ENCODE measurements at places on chromosomes 11 and 22.
A peak's percentile ranks its signal among the peaks of the same experiment; 100 is the strongest.

GRCh38 chr11:33454264-33454663 is 197.1 kb downstream of the HIPK3 start:
- no peak for DNase-seq

DNA sequence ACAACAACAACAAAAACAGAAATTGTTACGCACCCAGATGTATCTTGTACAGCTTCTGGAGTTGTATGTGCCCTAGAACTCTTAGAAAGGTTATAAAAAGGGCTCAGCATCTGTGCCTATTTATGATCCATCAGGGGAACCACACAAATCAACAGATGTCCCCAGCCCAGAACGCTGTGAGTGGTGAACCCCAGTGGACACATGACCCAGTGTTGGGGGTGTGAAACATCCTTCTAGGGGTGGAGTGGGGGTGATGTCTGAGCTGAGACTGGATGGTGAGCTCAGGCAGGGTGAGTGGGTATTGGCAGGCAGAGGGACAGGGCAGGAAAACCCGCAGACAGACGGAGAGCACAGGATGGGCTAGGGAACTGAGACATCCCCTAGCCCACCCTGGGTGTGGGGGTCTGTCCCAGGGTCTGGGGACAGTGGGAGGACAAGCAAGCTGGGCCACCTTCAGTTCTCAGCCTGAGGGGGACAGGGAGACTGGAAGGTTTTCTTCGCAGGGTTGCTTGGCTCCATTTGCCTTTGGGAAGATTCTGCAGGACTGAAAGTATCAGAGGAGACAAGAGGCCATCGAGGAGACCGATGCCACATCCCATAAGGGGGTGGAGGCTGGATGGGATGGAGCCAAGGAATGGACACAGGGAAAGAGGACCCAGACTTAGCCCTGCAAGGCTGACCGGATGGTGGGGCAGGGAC is 5.8 kb upstream of the EMID1 start:
- no peak for DNase-seq

DNA sequence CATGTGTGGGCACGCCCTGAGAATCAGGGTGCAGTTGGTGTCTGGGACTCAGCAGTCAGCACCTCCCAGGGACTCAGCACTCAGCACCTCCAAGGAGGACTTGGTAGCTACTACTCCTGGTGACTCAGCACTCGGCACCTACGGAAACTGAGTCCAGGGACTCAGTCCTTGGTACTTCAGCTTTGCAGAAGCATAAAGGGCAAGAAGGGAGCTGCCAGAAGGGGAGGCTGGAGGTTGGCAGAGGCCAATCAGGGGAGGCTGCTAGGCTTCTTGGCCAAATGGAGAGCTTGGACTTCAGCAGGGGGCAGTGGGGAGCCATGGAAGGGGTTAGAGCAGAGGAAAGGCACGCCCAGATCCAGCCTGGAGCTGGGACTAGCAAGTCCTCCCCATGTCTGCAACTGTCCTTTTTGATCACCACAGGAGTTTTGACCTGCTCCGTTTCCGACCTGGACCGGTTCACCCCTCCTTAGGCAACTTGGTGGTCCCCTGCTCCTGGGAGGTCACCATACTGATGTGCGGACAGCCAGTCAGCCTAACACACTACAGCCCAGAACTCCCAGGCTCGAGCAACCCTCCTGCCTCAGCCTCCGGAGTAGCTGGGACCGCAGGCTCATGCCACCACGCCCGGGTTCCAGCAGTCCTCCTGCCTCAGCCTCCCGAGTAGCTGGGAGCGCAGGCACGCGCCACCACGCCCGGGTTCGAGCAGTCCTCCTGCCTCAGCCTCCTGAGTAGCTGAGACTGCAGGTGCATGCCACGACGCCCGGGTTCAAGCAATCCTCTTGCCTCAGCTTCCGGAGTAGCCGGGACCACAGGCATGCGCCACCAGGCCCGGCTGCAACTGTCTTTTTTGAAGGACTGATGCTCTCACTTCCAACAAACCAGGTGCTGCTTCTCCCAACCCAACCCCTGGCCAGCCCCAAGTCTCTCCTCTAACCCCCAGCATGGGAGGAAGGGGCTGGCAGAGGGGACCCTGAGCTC is 1.5 kb downstream of the ANO9 start:
- no peak for DNase-seq

- DNase-seq: no peak
These were observed 68.5 kb upstream of the CARD18 start for GRCh38 chr11:105208019-105208418.

DNA sequence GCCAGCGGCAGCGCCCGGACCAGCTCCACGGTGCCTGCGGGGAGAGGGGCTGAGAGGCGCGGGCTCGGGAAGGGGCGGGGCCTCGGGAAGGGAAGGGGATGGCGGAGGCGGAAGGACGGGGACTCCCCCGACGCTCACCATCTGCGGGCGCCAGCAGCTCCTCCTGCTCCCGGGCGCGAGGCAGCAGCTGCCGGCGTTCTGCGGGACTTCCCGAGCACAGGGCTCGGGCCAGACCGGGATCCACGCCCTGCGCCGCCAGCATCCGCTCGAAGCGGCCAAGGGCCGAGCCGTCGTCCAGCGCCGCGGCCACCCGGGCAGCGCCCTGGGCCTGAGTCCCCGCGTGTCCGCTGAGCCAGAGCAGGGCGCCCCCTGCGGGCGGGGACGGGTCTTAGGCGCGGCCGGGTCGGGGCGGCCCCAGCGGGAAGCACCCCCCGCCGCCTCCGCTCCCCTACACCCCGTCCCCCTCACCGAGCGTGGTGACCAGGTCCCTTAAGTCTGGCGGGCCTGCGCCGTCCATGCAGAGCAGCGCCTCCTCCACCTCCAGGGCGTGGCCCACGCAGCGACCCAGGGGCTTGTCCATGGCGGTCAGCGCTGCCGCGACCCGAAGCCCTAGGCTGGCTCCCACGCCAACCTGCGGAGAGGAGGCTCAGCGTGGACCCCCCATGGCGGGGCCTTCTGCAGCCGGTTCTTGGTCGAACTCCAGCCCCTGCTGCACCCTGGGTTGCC is 873 bp upstream of the SCO2 start:
- peak; percentile 90 for DNase-seq

DNA sequence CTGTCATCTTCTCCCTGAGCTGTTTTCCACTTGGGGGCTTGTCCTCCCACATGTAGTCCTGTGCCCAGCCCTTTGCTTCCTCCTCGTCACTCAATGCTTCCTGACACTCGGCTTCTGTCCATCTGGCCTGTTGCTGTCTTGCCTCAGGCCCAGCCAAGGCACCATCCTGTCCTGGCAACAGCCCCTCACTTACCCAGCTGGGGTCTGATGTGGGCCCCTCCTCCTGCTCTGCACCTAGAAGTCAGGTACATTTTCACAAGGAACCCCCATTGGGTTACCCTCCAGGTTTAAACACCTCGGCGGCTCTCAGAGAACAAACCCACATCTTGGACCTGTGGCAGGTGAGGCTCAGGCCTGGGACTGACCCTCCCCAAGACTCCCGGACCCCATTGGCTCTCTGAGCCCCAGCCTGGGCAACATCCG is 784.8 kb downstream of the TBC1D22A start:
- no peak for DNase-seq

GRCh38 chr11:57191311-57192219 is 9.8 kb downstream of the LRRC55 start:
- no peak for DNase-seq

GRCh38 chr22:33389936-33390335 is 331.8 kb upstream of the SYN3 start:
- DNase-seq: no peak

- DNase-seq: no peak
These were observed 35.4 kb upstream of the SERPIND1 start for GRCh38 chr22:20738394-20739089.

- DNase-seq: no peak
These were observed 9.6 kb upstream of the SLC35C1 start for GRCh38 chr11:45795379-45795778.

DNA sequence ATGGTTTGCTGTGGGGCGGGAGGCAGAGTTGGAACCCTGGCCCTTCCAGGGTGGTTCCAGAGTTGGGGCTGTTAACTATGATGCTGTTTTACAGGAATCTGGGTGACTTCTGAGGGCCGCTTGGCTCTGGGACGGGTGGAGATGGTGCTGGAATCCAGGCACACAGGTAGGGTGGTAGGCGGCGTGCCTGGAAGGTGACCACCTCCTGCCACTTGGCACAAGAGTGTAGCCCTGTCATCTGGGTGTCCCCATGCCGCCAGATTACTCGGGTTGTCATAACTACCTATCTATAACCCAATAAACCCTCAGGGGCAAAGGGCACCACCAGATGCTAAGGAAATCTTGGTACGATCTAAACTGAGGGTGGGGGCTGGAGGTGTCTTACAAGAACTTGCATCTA is 1.3 kb downstream of the CARS1 start:
- no peak for DNase-seq

DNA sequence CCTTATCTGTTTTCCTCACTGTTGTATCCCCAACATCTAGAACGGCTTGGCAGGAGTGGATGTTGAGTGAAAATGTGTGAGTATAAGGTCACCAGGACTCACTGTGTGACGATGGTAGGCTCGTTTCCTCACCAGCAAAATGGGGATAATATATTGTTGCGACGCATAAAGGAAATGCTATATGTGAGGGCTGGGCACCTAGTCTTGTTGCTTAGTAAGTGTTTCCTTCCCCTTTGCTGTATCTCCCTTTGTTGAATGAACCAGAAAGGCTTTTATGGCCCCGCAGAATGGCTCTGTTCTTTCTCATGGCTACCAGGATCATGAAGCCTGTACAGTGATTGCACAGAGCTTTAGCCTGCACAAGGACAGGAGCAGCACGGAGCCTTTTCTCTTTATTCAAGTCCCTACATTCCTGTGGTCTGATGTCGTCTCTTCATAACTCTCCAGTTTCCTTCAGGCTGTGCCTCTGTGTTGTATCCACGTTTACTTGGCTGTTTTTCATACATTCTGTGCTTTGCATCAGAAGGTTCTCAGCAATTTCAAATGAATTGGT is 5.4 kb downstream of the TNRC6B start:
- peak; percentile 49 for DNase-seq

GRCh38 chr11:79437278-79437980 is 3.4 kb downstream of the TENM4 start:
- no peak for DNase-seq

DNA sequence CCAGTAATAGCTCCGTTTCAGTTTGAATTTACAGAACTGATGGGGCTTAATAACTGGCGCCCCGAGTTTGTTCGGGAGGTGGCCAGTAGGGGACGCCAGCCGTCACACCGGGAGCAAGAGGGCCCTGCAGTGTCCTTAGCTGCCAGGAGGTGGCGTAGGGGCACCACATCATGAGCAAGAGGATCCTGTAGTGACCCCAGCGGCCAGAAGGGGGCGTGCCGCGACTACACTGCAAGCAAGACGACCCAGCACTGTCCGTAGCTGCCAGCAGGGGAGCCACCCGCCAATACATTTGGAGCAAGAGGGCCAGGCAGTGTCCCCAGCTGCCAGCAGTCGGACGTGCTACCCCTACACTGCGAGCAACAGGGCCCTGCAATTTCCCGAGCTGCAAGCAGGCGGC is 663.7 kb upstream of the B3GAT1 start:
- DNase-seq: peak; percentile 30

- DNase-seq: no peak
These were observed 12.7 kb downstream of the SMCO4 start for GRCh38 chr11:93530468-93530826.

- DNase-seq: no peak
These were observed 14.0 kb upstream of the WDR74 start for GRCh38 chr11:62853279-62853965.

Measured in CD4-positive, alpha-beta T cell treated with Interleukin-17A for 4 hours (primary cell).